Pancreas (tissue), 10 donors: ENCODE measurements at places on chromosomes 1 and 21. TPM values are rescaled to one million over a fixed set of nuclear protein-coding genes. Genes with fewer than 3 reads are reported as not detected.

- DNase-seq = peak; percentile 95
Observed at GRCh38 chr21:15729674-15730483, at the start of gene USP25. Gene USP25 (plus strand): TSS chr21:15729982. CDS start chr21:15730394, 412 bp downstream.

The S100A5 gene
- total RNA-seq = not detected

DNA sequence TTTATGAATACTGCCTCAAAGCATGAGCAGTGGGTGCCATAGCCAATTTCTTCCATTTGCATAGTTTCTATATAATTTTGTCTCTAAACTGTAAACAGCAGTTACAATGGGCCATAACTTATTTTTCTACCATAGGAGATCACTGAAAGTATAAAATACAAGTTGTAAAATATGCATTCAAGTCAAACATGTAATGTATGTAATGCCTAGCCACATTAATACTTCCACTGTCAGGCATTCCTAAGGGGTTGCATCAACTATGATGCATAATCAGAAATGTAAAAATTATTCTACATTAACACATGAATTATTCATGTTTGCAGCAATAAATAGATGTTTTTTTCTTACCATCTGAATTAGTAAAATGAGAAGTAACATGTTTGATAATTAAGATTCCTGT is 560.3 kb upstream of the ZP4 start:
- DNase-seq = no peak

The GBP5 gene
- 1.4 TPM for total RNA-seq

DNA sequence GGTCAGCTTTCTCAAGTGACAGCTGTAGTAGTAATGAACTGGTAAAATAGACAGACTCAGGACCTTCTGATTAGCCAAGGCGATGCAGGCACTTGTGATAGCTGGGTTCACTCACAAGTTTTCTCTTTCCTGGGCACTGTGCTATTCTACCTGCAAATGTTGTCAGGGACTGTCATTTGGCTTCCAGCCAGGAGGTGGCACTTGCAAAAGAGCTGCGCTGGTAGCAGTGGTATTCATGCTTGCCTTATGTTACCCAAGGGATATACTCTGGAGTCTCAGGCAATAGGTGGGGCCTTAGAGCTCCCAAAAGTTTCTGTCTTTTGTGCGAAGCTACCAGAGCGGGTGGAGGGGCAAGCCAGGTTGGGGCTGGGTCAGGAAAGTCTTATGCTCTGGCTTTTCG is 23.5 kb downstream of the IFI44 start:
- no peak for DNase-seq

- DNase-seq = no peak
Observed at GRCh38 chr1:171107262-171107940, 16.7 kb downstream of the FMO3 start.

The MAN1A2 gene
- total RNA-seq = 37.4 TPM

GRCh38 chr1:47361380-47361779 is 27.8 kb downstream of the CMPK1 start:
- DNase-seq = no peak

GRCh38 chr1:182570611-182570970 is 18.5 kb downstream of the RNASEL start:
- DNase-seq = no peak

DNA sequence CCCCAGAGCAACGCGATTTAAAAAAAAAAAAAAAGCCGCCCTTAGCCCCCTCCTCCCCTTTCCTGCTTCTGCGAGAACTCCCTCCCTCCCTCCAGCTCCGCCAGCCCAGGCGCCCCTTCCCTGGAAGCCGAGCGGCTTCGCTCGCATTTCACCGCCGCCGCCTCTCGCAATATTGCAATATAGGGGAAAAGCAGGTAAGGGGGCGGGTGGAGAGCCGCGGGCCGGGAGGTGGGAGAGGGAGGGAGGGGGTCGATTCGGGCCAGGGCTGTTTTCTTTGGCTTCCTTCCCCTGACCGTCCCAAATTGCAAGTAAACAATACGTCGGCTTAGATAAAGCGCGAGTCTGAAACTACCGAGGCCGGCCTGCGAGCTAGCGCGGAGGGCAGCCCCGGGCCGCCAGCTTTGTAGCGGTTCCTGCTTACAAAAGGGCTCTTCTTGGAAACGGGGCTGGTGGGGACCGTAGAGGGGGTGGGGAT is 408 bp downstream of the LMO4 start:
- DNase-seq = peak; percentile 65

DNA sequence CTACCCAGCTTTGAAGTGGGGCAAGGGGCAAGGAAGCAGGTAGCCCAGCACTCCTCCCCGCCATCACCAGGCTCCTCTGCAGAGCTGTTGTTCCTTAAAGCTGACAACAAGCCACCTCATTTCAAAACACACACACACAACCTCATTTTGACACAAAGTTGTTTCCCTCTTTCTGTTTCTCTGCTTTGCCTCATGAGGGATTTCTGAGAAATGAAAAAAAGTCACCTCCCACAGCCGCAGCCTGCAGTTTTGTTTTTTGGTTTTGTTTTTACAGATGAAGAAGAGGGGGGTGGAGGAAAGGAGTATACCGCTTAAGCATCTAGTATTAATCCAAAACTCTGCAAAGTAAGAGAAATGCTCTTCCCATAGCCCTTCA is 12.1 kb downstream of the MCL1 start:
- no peak for DNase-seq

GRCh38 chr21:43921571-43921978 is 56.6 kb downstream of the AGPAT3 start:
- no peak for DNase-seq

The LCE1D gene
- total RNA-seq = not detected

- DNase-seq = no peak
Observed at GRCh38 chr1:17185485-17185860, 19.5 kb upstream of the PADI1 start.

The FNDC5 gene
- total RNA-seq = 0.52 TPM

The ODF2L gene
- 13.2 TPM for total RNA-seq

The CD1E gene
- total RNA-seq = not detected

- no peak for DNase-seq
Observed at GRCh38 chr1:225476538-225476988, 48.7 kb upstream of the LBR start.

The GPR89B gene
- total RNA-seq = 7.6 TPM

- peak; percentile 12 for DNase-seq
Observed at GRCh38 chr1:40825435-40825788, 36.8 kb downstream of the CITED4 start.

The TENT5C gene
- total RNA-seq = 21.5 TPM

DNA sequence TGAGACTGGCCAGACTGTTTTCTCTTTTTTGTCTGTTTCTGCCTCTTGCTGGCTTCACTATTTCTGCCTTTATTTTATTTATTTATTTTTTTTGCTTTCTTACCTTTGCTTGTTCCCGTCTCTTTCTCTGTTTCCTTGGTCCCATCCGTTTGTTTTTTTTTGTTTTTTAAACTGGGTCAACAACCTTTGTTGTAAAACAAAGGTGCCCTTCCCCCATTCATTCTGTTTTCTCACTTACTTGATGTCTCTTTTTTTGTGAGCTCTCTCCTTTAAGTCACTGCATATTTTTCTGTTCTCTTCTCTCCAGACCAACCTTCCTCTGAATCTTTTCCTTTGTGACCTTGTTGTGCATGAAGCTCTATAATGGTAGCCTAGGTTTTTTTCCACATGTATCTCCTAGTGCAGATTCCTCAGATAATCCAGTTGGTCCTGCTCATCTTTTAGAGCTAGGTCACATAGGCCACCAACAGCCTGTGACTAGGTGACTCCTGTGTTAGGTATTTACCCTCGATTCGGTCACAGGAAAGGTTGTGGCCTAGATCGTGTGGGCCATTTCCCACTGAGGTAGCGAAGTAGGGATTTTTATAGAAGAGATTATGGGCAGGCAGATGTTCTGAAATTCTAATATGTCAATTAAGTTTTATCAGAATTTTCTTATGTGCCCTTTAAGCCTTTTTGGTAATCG is 15.9 kb downstream of the GNAI3 start:
- DNase-seq = no peak

The SLC6A17 gene
- 0.57 TPM for total RNA-seq

DNA sequence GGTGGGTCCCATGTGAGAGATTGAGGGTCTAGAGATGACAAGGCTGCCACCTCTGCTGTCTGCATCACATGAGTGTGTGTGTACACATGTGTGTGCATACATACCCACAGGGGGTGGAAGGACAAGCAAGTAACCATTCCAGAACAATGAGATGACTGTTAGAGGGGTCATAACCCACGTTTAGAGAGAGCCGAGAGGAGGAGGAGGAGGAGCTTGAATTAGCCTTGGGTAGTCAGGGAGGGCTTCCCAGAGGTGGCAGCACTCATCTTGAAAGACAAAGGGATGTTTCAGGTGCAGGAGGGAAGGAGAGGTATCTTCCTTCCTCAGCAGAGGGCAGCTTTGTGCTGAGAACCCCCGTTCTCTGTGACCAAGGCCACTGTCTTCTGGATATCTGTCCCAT is 21.3 kb downstream of the TNFRSF1B start:
- no peak for DNase-seq

DNA sequence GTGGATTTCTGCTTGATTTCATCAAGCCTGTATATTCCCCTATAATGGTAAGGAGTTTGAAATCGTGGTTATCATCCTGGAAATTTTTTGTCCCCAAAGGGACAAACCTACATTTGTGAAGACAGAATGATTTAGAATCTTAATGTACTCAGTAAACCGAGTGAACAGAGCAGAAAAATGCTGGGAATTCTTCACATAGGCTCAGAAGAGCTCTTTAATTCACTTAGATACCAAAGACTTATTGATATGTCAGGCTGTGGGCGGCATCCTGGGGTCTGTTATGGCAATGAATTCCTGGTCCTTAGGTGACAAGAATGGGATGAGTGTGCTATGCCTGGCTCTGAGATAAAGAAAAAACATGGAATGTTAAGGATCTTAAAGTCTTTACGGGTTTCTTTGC is 74.9 kb downstream of the ROR1 start:
- no peak for DNase-seq

- no peak for DNase-seq
Observed at GRCh38 chr1:1975535-1975934, 28.1 kb downstream of the CFAP74 start.

The PTPN7 gene
- 0.47 TPM for total RNA-seq

The CD34 gene
- 8.6 TPM for total RNA-seq

DNA sequence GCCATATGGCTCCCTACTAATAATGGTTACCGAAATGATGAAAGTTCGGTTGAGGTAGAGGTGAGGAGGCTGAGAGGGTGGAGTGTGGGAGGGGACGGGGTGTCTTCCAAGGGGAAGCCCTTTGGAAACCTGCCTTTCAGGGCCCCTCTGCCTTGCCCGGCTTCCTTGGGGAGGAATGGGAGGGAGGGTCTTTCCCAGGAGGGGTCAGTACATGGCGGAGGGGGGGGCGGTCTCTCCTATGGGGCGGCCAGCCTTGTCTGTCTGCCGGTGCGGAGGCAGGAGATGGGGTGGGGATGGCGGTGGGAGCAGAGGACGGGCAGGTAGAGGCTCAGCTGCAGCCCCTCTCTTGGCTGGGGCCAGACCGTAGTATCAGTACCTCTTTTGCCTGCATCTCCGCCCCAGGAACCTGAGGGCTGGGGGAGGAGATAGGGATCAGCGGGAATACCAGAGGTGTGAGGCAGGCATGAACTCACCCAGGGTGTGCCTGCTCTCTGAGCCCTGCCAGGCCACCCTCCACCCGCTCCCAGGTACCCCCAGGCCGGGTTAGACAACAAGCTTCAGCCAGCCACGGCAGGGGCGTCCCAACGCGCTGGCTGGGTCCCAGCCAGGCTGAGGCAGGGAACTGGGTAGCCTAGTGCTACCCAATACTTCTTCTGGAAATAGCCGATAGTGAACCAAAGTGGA is 79.4 kb upstream of the POU3F1 start:
- DNase-seq = no peak

DNA sequence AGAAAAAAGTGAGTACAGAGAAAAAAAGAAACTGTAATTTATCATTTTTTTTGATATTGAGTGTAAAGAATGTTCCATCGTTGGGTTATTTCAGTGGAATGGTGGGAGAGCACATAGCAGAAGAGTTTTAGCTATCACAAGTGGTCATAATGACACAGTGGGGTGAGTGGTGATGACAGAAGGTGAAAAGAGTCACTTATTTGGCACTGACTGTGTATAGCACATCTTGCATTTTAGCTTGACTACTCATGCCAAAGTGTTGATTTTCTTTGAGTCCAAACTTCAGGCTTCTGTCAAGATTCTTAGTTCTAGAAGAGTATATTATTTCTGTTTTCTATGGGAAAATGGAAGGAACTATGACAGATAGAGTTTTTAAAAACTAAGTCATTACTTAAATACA is 261.2 kb downstream of the GRIK1 start:
- DNase-seq = no peak

- no peak for DNase-seq
Observed at GRCh38 chr1:34128186-34128889, 36.7 kb downstream of the CSMD2 start.

The FAM131C gene
- total RNA-seq = 1.9 TPM

GRCh38 chr1:81670286-81670685 is 130.4 kb upstream of the ADGRL2 start:
- DNase-seq = peak; percentile 61

GRCh38 chr1:235947989-235948388 is 81.3 kb upstream of the LYST start:
- DNase-seq = no peak

The BCAN gene
- not detected for total RNA-seq

GRCh38 chr1:112878321-112878720 is 77.7 kb downstream of the SLC16A1 start:
- DNase-seq = no peak

DNA sequence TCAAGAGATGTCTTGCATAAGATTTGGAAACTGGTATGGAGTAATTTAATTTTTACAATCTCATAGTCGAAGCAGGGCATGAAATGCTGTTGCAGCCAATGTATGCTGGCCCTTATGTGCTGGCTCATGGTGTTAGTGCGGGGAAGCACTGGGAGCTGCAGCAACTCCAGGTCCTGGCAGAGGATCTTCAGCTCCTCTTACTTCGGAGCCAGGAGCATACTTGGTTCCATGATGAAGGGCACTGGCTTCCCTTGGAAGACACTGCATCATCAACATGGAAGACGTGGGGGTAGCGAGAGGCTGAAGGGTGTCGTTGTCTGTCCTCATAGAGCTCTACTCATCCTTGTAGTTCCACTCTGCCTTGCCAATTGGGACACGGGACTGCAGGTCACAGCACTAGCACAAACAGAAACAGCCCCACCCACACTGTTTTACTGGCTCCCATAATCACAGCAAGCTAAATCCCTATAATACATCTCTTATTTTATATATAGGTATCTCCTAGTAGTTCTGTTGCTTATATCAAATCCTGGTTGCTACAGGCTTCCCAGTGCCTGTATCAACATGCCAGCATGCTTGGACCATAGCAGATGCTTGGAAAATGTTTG is 22.4 kb downstream of the PLA2G2D start:
- DNase-seq = no peak

The AK5 gene
- 0.20 TPM for total RNA-seq

GRCh38 chr1:11299225-11299574 is 26.2 kb downstream of the UBIAD1 start:
- no peak for DNase-seq

The CSMD2 gene
- total RNA-seq = 0.04 TPM

DNA sequence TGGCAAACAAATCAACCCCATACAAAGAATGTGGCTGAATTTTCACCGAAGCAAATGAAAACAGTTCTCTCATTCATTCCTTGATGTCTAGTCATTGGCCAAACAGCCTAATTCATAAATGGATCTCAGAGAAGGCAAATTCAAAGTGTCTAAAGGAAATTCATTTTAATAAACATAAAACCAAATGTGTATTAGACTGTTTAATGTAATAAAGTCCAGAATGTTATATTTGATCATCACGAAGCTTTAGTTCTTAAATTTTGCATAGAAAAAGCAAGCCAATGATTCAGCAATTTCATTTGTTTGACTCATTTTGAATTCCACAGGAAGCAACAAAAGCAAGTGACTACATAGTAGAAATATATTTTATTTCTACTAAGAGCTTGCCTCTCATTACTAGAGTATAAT is 379.2 kb upstream of the ADAMTS5 start:
- no peak for DNase-seq

- DNase-seq = no peak
Observed at GRCh38 chr1:209807509-209807908, 1.6 kb upstream of the IRF6 start.
